HCT116 (cell line): ENCODE measurements at places on chromosomes 12 and 14.
A peak's percentile ranks its signal among the peaks of the same experiment; 100 is the strongest.

DNA sequence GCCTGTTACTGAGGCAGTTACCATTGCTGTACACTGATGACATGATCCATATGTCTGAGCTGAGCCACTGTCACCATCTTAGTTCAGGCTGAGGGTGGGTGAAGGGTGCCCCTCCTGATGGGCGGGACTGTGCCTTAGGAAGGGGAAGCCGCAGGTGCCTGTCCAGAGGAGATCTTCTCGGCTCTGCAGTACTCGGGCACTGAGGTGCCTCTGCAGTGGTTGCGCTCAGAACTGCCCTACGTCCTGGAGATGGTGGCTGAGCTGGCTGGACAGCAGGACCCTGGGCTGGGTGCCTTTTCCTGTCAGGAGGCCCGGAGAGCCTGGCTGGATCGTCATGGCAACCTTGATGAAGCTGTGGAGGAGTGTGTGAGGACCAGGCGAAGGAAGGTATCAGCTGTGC lies 3.7 kb downstream of the RNF31 start:
- peaks cover 5% of the 10 kb centered on the region for H3K4me1 ChIP-seq
- H3K4me3 ChIP-seq = no peak overlapping the region
- H3K36me3 ChIP-seq = peaks cover 36% of the 10 kb centered on the region
- H3K27ac ChIP-seq = no peak overlapping the region
- H3K27me3 ChIP-seq = no peaks in the 10 kb centered on the region
- DNase-seq = no peak

DNA sequence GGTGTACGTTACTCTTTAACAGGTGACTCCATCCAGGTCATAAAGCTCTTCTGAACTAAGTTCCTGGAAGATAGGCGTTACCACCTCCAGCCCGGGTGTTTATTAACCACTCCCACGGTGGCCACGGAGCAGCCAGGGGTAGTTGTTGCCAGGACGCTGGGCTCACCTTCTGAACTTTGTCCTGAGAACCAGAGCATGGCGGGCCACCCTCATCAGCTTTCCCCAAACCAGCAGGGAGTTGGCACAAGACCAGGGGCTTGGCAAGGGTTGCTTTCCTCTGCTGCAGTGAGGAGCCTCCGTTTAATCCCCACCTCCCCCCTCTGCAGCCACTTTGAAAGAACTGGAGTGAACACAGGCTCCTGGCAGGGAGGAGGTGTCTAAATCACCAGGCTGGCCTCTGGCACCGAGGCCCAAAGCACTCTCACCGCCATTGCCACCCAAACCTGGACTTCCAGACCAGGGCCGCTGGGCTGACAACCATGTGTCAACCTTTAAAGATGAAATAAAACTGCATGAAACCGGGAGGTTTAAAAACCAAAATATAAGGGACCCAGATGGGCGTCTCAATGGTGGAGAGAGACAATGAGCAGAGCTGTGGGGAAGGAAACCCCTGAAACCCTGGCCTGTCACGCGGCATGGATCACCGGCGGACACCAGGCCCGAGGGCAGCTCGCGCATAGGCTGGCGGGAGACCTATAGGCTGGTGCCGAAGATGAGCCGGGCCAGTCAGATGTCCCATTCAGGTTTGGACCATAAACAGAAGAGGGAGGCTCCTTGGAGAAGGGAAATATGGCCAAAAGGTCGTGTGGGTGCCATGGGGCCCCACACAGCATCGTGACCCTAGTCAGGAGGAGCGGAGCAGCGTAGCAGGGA lies 30.9 kb upstream of the TDRD9 start:
- peaks cover 8% of the 10 kb centered on the region; the same call in 1 of the 2 replicates for H3K4me1 ChIP-seq
- no peak overlapping the region for H3K4me3 ChIP-seq
- no peak for DNase-seq
- H3K27ac ChIP-seq = no peak overlapping the region

DNA sequence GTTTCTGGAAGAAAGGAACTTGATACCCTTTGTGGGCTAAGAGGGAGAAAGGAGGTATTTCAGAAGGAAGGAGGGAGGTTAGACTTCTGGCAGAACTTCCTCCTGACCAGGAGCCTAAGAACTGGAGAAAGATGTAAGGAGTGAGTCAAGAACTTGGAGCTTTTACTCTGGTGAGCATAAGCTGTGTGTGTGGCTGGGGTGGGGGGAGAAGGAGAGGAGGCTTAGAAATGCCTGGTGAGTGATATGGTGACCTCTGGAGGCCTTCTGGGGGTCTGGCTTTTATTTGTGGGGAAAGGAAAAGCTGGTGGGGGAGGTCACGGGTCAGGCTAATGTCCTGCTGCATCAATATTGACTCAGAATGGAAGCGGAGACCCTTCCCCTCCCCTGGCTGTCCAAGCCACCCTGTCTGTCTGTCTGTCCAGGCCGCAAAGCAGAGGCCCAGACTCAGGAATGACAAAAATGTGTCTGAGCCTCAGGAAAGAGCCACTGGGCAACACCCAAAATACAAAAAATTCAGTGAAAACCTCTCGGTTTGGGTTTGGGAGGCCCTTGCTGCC lies 4.8 kb downstream of the LRP1 start:
- H3K27me3 ChIP-seq = no peaks in the 10 kb centered on the region
- no peaks in the 10 kb centered on the region for H3K36me3 ChIP-seq
- no peak overlapping the region for H3K4me3 ChIP-seq
- peaks cover 23% of the 10 kb centered on the region for H3K4me1 ChIP-seq

- no peak overlapping the region for H3K27ac ChIP-seq
- no peaks in the 10 kb centered on the region for H3K36me3 ChIP-seq
- H3K27me3 ChIP-seq = no peaks in the 10 kb centered on the region
These were observed 841.9 kb downstream of the TMTC2 start for GRCh38 chr12:83528571-83528970.

DNA sequence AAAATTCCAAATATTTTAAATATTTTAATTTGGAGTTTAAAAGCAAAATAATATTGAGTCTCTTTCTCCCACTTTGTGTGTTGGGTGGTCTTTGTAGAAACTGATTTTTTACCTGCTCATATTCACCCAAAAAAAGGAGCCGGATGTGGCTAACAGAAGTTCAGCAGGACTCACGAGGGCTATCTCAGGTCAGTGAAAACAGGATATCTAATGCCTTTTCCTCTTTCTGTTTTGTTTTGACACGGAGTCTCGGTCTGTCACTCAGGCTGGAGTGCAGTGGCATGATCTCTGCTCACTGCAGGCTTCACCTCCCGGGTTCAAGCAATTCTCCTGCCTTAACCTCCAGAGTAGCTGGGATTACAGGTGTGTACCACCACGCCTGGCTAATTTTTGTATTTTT lies 30.8 kb downstream of the COA8 start:
- H3K4me3 ChIP-seq = no peak overlapping the region
- H3K27me3 ChIP-seq = no peaks in the 10 kb centered on the region
- DNase-seq = no peak
- H3K4me1 ChIP-seq = peaks cover 12% of the 10 kb centered on the region
- no peaks in the 10 kb centered on the region for H3K36me3 ChIP-seq
- no peak overlapping the region for H3K27ac ChIP-seq

DNA sequence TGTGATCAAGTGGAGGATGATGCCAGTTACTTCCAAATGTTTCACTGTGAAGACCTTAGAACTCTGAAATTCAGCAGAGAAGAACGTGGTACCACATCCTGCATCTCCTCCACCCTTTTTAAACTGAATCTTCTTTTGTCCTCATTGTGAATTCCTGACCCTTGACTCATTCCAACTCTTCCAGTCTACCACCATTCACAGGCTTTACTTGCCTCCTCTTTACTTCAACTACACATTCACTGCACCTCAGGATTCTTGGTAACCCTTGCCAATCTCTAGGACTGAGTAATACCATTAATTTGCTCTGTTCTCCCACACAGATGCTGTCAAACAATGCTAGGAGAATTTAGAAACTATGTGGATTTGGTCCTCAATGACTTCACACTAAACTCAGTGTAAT lies 37.3 kb downstream of the PPP1R12A start:
- H3K27ac ChIP-seq = no peak overlapping the region
- no peaks in the 10 kb centered on the region for H3K27me3 ChIP-seq
- DNase-seq = peak; percentile 16

DNA sequence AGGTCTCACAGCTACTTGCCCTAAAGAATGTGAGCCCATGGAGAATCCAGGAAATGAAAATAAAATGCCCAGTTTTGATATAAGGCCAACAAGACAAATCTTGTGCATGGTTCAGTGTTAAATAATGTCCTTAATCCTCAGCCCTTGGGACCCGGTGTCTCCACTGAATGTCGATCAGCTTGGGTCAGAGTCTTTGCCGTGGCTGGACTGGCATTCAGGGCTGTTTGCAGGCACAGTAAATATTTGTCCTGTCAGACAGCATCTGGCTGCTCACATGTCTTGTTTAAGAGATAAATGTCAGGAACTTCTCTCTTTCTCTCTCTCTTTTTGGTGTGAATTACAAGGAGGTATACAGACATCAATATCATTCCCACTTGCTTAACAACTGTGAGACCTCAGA lies 452.5 kb downstream of the FUT8 start:
- no peak for DNase-seq
- no peak overlapping the region for H3K4me3 ChIP-seq
- H3K27ac ChIP-seq = no peak overlapping the region
- no peaks in the 10 kb centered on the region for H3K36me3 ChIP-seq
- no peaks in the 10 kb centered on the region for H3K4me1 ChIP-seq
- peaks cover 15% of the 10 kb centered on the region; the same call in 1 of the 2 replicates for H3K27me3 ChIP-seq

DNA sequence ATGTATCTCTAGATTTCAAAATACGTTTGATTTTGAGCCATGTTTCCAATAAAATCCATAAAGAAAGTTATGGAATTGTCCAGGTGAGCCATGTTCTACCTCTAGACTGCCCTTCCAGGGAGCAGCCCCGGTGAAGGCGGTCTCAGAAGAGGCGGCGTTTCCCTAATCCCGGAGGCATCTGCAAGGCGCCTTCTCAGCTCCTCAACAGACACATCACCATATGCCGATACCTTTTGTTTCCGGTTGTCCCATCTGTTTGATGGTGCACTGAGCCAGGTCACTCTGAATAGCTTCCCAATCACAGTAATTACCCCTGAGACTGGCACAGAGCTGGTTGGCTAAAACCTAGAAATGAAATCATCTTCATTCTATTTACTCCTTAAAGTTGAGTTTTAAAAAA lies 305.5 kb upstream of the FKBP4 start:
- H3K4me1 ChIP-seq = no peaks in the 10 kb centered on the region
- no peak overlapping the region for H3K27ac ChIP-seq
- H3K4me3 ChIP-seq = no peak overlapping the region
- no peak for DNase-seq

DNA sequence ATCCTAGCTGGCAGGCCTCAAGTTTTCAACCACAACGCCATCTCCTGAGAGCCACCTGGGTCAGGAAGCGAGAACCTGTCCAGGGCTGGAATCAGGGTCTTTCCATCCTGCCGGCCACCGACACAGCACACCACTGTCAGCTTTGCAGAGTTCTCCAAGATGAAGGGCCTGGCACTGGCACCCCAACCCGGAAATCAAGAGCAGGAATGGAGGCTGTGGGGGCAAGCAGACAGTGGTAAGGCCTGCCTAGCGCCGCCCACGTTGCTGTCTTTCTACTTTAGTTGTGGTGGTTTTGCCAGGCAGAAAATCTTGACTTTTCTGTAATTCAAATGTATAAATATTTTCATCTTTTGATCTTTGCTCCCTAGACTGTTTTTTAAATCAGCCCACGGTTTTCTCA lies 90.7 kb downstream of the ITPK1 start:
- no peaks in the 10 kb centered on the region for H3K36me3 ChIP-seq
- H3K4me3 ChIP-seq = no peak overlapping the region
- H3K4me1 ChIP-seq = no peaks in the 10 kb centered on the region
- no peak for DNase-seq
- no peaks in the 10 kb centered on the region for H3K27me3 ChIP-seq

- H3K4me1 ChIP-seq = no peaks in the 10 kb centered on the region
- no peaks in the 10 kb centered on the region for H3K27me3 ChIP-seq
- no peak overlapping the region for H3K4me3 ChIP-seq
- no peaks in the 10 kb centered on the region for H3K36me3 ChIP-seq
- no peak for DNase-seq
These were observed 17.6 kb downstream of the DUSP6 start for GRCh38 chr12:89334548-89335169.

- peak overlapping the region; percentile 33; the same call in 1 of the 2 replicates for H3K27ac ChIP-seq
- H3K4me3 ChIP-seq = no peak overlapping the region
- peaks cover 14% of the 10 kb centered on the region for H3K4me1 ChIP-seq
- H3K27me3 ChIP-seq = no peaks in the 10 kb centered on the region
These were observed 215.6 kb upstream of the DDHD1 start for GRCh38 chr14:53368711-53369201.

- no peaks in the 10 kb centered on the region for H3K27me3 ChIP-seq
- H3K27ac ChIP-seq = no peak overlapping the region
- H3K4me3 ChIP-seq = no peak overlapping the region
- H3K36me3 ChIP-seq = no peaks in the 10 kb centered on the region
These were observed 11.6 kb upstream of the GXYLT1 start for GRCh38 chr12:42156232-42156631.

DNA sequence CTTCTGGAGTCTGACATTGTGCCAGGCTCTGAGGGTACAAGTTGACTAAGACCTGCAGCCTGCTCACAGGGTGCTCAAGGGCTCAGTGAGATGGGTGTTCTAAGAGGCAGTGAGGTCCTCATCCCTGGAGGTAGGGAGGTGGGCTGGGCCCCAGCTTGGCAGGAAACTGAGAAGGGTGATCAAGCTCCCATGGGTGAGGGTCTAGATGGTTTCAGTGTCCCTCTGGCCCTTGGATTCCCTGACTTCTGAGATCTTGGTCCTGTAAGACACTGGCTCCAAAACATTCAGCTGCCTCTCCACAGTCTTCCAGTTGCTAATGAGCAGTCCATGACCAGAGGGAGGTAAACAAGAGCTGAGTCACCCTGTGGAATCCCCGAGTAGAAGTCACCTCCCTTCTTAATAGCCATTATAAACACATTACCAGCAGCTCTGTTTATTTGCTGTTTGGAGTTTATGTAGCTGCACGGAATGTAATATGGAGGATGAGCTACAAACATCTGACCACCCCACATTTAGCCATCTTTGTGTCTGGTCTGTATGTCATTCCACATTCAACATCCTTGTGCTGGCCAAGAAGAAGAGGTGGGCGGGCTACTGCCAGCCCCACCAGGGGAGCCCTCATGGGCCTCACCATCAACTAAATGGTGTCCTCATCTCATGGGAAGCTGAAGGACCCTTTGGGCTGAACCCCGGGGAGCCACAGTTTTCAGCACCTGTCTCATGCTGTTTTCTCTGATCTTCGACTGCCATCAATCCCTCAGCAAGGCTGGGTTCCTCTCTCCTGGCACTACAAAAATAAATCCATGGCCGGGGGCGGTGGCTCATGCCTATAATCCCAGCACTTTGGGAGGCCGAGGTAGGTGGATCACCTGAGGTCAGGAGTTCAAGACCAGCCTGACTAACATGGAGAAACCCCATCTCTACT lies 37.2 kb upstream of the BDKRB2 start:
- no peak overlapping the region for H3K4me3 ChIP-seq
- peaks cover 8% of the 10 kb centered on the region for H3K4me1 ChIP-seq
- DNase-seq = no peak
- H3K36me3 ChIP-seq = no peaks in the 10 kb centered on the region
- peaks cover 12% of the 10 kb centered on the region for H3K27me3 ChIP-seq

DNA sequence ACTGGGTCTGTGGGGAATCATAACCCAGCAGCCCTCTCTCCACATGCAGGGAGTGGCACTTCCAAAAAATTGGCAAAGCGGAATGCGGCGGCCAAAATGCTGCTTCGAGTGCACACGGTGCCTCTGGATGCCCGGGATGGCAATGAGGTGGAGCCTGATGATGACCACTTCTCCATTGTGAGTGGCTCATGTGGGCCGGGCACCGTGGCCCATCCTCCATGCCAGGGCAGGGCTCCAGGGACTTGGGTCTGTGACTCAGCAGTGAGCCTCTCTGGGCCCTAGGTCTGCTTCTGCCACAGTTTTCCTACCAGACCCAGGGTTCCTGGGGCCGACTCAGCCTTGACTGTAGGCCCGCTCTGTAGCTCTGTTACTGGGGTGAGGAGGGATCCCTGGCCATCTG lies 2.2 kb downstream of the NPFF start:
- H3K27me3 ChIP-seq = no peaks in the 10 kb centered on the region
- peaks cover 9% of the 10 kb centered on the region for H3K36me3 ChIP-seq
- DNase-seq = no peak
- no peak overlapping the region for H3K27ac ChIP-seq
